GM04503 (cell line): ENCODE measurements at places on chromosomes 13 and 19.

- no peak for DNase-seq
Observed at GRCh38 chr13:30851697-30852096, 54.4 kb upstream of the MEDAG start.

DNA sequence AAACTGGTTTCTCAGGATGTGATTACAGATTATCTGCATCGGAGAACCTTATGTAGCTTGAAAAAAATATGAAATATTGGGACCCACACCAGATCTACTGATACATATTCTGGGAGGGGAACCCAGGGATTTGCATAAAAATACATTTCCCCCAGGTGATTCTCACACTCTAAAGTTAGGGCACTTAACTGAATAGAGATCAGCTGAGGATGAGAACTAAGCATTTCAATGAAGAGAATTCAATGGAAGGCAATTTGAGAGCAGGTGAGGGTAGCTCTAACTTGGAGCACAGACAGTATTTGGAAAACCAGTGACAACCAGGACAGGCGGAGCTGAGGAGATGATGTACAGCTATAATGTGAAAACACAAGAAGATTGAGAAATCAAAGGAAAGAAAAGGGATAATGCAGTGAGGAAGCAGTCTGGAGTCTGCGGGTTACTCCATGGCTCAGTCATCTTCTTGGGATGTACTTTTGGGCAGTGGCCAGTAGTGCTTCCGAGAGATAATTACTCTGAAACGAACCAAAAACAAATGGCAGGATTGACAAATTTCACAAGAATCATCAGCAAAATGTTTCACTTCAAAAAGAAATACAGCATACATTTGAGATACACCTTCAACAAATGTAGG lies 6.1 kb upstream of the OXGR1 start:
- peak; percentile 17 for DNase-seq

- no peak for DNase-seq
Observed at GRCh38 chr19:38699647-38700349, 44.5 kb downstream of the CAPN12 start.

- no peak for DNase-seq
Observed at GRCh38 chr13:91621963-91622362, 223.5 kb downstream of the GPC5 start.

- DNase-seq: no peak
Observed at GRCh38 chr19:42403586-42403985, 13.5 kb upstream of the CNFN start.

- peak; percentile 45 for DNase-seq
Observed at GRCh38 chr13:63190742-63191141, 1775.1 kb upstream of the PCDH20 start.

DNA sequence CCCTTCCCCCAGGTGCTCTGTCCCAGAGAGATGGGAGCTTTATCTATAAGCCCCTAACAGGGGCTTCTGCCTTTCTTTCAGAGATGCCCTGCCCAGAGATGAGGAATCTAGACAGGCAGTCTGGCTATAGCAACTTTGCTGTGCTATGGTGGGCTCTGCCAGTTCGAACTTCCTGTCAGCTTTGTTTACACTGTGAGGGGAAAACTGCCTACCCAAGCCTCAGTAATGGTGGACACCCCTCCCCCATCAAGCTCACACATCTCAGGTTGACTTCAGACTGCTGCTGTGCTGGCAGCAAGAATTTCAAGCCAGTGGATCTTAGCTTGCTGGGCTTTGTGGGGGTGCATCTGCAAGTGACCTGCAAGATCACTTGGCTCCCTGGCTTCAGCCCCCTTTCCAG lies 21.5 kb downstream of the CYSLTR2 start:
- DNase-seq: no peak

DNA sequence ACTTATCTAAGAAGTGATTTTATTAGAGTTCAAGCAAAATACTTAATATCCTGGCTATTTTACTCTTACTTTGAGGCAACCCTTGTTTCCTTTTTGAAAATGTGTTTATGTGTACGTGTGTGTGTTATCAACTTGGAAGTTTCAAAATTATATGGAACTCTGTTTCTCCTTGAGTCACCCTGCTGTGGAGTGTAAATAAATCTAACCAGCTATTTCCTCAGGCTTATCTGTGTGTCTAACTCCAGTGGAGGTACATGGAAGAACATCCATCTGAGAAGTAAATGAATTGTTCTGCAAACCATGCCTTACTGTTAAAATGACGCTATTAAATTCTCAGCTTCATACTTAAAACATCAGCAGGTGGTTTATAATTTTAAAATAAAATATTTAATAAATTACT lies 583.4 kb upstream of the SLITRK5 start:
- DNase-seq: no peak

- DNase-seq: no peak
Observed at GRCh38 chr19:4108767-4109625, 14.9 kb downstream of the MAP2K2 start.

DNA sequence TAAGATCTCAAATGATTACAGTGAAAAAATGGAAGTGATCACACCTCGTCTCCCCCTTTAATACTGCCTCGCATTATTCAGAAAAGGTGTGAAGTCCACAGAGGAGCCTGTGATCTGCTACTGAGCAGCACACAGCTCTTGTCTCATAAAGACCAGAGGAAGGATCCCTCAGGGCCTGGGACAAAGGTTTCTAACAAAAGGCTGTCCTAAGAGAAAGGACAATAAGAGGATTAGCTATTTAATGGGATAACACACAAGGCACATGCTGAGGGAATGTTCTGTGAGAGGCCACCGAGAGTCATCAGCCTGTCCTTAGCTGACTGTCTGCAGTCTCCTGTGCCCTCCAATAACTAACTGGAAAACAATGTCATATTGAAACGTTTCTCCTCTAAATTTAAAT lies 26.7 kb downstream of the EBPL start:
- no peak for DNase-seq

- DNase-seq: no peak
Observed at GRCh38 chr13:35836446-35836845, 294.7 kb downstream of the DCLK1 start.

- no peak for DNase-seq
Observed at GRCh38 chr19:4206818-4207484, 22.4 kb upstream of the EBI3 start.

DNA sequence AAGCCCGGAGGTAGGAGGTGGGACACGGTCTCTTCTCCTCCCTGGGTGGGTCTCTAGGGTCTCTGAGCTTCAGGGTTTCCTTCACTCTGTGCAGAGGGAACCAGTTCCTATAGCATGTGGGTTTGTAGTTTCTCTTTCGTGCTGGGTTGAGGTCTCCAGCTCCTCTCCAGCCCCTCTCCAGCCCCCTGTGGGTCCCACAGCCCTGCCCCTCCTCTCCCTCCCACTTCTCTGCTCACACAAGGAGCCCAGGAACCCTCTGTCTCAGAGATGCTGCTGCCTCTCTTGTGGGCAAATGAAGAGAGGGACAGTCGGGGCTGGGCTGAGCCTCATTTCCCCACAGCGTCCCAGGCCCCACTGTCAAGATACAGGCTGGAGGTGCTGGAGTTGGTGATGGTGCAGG lies 1.4 kb downstream of the SIGLEC7 start:
- no peak for DNase-seq

DNA sequence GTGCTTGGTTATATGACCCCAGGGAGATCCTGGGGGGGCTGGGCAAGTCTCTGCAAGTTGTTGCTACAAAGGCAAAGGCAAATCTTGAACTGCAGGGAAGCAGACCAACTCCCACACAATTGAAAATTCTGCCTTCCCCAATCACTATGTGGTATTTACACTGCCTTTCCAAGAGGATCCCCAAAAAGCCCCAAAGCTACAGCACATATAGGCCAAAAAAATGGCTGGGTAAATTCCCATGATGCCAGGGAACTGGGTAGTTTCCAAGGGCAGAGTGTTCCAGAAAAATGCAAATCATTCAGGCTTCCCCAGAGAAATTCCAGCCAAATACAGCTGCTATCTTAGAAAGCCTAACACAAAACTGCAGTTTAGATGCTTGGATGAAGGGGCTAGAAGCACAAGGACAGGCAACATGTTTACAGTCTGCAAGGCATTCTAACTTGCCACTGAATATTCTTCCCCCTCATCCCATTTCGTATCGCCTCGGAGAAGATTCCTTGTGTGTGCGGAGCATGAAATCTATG lies 6.2 kb downstream of the FOXO1 start:
- no peak for DNase-seq

DNA sequence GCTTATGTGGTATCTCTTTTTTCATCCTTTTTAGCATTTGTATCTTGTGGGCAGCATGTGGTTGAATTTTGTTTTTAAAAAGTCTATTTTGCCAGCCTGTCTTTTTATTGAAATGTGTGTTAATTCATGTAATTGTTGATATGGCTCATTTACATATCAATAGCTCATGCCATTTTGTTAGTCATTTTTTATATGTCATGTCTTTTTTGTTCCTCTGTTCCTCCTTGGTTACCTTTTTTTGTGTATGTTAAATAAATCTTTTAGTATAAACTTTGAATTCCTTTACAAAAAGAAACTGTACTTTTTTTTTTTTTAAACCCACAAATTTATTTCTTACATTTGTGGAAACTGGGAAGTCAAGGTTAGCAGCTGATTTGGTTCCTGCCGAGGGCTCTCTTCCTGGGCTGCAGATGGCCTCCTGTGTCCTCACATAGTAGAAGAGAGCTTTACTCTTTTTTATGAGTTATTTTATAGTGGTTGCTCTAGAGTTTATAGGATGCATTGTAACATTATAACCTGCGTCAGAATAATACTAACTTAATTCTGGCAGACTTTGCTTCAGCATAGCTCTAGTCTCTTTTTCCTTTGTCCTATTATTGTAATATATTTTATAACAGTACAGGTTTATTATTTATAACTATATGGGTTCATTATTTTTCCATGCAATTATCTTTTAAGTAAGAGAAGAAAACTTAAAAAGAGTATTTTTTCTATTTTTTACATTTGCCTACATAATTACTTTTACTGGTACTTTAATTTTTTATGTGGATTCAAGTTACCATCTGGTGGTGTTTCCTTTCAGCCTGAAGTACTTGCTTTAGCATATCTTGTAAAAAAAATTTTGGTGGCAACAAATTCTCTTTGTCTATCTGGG lies 86.3 kb downstream of the URI1 start:
- no peak for DNase-seq

GRCh38 chr13:34900288-34900739 lies 41.8 kb upstream of the NBEA start:
- no peak for DNase-seq

DNA sequence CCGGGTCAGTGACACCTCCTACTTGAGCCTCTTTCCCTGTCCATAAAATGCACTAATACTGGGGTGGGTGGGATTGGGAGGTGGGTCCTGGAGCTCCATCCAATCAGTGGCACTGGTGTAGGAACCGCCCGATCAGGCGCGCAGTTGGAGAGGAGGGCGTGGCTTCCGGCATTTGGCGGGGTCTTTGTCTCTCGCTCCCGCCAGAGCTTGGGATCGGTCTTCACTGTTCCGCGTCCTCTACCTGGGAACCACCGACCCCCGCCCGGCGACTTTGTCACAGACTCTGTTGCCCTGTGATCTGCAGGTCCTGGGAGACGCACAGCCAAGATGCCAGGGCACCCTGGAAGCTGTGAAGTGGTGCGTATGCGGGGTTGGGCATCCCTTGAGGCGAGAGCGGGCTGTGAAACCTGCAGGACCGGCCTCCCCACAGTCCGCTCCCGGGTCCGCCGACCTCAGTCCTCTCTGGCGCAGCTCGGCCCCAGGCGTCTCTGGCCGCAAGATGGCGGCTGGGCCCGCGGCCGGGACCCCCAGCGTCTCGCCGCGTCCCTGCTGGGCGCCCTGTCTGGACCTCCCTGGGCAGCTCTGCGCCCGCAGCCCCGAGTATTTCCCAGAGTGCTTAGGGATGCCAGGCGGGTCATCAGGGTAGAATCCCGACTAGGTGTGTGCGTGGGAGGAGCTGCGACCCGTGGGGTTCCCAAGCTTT lies 41.6 kb upstream of the ZNF730 start:
- peak; percentile 9 for DNase-seq
